ENCODE measurements at places on chromosomes 7 and 10.

DNA sequence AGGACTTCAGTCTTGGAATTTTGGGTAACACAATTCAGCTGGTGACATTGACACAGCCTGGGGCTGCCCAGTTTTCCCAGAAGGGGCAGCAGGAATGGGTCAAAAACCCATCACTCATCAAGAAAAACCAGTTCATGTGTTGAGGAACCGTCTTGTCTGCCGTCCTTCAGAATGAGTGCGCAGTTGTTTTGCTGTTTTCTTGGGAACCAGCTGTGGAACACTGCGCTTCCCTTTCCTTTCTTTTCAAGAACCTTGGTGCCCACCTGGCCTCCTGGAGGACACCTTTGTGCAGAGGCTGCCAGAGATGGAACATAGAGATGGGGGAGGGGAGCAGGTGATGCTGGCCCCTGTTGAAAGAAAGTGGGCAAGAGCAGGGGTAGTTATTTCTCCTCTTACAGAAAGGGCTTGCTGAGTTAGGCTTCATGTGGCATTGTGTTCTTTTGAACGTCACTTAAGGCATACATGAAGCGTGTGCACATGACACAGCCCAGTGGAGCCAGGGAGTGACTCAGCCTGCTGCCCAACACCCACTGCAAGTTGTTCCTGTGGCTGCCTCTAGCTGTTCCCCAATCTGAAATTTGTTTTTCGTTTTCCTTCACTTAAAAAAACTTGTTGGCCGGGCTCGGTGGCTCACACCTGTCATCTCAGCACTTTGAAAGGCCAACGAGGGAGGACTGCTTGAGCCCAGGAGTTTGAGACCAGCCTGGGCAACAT lies 87.4 kb upstream of the TNS3 start:
- no peak for DNase-seq

GRCh38 chr7:33883671-33883965 lies 21.7 kb upstream of the BMPER start:
- no peak for DNase-seq

GRCh38 chr7:4196121-4196819 lies 485.8 kb upstream of the FOXK1 start:
- DNase-seq: no peak

DNA sequence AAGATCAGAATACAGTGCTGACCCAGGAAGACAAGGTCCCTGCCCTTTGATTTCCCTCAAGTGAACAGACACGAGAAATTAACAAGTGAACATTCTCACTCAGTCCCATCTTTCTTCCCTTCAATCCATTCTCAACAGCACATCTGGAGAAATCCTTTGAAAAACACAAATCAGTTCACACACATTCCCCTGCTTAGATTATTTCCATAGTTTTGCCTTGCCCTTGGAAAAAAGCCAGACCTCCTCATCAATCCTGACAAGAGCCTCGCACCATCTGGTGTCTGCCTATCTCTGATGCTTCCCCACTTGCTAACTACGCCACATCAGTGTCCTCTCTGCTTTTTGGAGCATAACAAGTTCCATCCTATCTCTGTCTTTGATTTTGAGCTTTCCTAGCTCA lies 94.4 kb upstream of the KIAA1217 start:
- DNase-seq: no peak

DNA sequence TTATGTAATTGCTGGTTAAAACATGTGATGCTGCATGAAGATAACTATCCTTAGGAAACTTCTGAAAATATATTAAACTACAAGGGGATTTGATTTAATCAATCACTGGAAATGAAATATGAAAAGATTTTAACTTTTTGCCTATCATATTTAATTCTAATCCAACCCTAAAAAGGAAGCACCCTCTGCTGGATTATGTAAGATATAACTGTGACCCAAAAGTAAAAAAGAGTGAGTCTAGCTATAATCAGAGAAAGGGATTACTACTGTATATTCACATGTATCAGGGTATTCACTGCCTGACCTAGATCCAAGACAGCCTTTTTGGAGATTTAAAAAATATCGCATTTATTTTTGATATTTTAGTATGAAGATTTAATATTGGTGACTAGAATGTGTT lies 295.5 kb downstream of the MDFIC start:
- DNase-seq: no peak

DNA sequence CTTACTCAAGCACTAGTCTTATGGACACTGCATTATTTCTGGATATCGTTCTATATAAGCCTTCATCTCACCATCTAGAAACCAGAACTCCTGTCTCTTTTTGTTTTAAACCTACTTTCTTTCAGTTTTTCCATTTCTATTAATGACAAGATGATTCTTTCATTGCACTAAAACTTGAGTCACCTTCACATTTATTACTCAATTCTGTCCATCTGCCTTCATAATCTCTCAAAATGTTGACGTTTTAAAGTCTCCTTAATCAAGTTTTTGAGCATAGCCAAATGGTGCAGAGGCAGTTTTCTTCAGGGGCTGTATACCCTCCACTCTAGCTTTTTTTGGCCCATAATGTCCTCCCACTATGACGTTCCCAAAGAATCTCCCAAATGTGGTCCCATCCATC lies 17.6 kb downstream of the STAM start:
- DNase-seq: no peak

GRCh38 chr7:106493041-106493731 lies 167.8 kb downstream of the CCDC71L start:
- no peak for DNase-seq

- DNase-seq: no peak
Measured at GRCh38 chr10:24603333-24603732, 120.4 kb downstream of the ARHGAP21 start.

- no peak for DNase-seq
Measured at GRCh38 chr7:35401217-35401879, 147.4 kb upstream of the TBX20 start.

DNA sequence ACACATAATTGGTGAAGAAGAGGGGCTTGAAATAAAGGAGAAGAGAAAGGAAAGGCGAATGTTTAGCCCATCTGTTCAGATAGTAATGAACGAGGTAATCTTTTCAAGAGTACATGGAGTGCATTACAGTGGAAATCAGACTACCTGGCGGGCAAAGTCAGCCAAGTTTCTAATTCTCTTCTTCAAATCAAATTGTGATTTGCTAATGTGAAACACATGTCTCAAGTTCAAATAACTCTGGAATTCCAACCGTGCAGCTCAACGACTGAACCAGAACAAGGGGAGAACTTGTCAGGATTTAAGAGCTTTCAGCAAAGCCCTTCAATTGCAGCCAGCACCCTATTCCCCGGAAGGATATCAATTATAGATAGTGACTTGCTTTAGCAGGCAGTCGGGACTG lies 216.9 kb downstream of the GLI3 start:
- no peak for DNase-seq

DNA sequence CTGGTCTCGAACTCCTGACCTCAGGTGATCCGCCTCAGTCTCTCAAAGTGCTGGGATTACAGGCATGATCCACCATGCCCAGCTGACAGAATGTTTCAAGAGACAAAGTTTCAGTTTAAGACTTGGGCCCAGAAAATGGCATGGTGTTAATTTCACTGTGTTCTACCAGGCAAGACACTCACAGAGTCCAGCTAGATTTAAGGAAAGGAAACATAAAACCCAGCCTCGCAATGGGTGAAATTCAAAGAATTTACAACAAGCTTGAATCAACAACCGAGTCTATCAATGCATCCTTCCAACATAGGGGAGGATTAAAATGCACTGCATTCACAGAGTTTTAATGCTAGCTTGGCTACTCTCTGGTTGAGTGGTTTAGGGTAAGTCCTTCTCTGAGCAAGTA lies 764.0 kb downstream of the XPNPEP1 start:
- DNase-seq: no peak

- no peak for DNase-seq
Measured at GRCh38 chr7:108311446-108312168, 144.6 kb downstream of the NRCAM start.

DNA sequence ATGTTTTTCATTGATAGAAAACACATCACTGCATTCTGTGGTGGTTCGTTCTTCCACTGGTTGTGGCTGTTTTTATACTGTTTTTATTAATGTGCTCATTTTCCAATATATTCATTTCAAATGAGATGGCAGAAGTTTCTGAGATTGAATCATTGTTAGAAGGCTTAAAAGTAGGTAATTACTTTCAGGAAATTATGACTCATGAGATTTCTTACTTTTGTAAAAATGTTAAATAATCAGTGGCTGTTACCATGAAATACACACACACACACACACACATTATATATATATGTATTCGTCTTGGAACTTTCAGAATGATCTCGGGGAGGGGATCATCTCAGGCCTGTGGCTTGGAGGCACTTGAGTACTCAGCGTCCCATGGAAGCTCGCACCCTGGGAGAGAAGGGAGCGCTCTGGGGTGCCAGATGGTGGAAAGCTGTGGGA lies 66.1 kb downstream of the ZMYND11 start:
- DNase-seq: no peak

All from stimulated activated CD4-positive, alpha-beta T cell treated with anti-CD3 and anti-CD28 coated beads, Interleukin-15, amount 100 ng/mL, for 48 hours (primary cell).